ENCODE measurements at places on chromosomes 11 and 22.
A peak's percentile ranks its signal among the peaks of the same experiment; 100 is the strongest.

DNA sequence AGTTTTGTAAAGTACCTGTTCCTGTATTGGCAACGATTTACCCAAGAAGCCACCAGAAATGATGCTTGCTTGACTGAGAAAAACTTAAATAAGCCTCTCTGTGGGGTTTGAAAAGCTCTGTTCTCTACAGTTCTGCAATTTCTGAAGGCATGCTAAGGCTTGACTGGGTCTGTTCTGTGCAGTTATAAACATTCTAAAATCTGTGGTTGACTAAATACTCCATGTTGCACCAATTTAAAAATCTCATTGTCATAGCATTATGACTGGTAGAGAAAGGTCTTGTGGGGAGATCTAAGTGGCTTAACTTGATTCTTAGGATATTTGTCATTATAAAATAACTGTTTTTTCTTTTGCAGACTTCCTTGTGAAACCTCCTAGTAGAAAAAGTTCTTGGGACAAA, 73.7 kb downstream of the MTMR3 start:
- no peak for DNase-seq

GRCh38 chr11:285894-286220, 3.1 kb upstream of the PGGHG start:
- DNase-seq, result no peak

DNA sequence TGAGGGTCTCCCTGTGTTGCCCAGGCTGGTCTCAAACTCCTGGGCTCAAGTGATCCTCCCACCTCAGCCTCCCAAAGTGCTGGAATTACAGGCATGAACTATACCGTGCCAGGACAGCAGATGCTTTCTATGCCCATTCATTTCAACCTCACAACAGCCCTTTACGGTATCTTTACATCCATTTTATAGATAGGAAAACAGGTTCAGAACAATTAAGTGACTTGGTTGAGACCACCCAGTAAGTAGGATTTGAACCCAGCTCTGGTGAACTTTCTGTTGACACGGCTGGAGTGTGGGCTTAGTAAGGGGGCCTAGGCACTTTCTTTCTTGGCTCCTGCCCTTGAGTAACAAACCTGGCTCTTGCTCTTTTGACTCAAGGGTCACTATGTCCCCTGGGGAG, 25.7 kb downstream of the TEF start:
- DNase-seq, result no peak

DNA sequence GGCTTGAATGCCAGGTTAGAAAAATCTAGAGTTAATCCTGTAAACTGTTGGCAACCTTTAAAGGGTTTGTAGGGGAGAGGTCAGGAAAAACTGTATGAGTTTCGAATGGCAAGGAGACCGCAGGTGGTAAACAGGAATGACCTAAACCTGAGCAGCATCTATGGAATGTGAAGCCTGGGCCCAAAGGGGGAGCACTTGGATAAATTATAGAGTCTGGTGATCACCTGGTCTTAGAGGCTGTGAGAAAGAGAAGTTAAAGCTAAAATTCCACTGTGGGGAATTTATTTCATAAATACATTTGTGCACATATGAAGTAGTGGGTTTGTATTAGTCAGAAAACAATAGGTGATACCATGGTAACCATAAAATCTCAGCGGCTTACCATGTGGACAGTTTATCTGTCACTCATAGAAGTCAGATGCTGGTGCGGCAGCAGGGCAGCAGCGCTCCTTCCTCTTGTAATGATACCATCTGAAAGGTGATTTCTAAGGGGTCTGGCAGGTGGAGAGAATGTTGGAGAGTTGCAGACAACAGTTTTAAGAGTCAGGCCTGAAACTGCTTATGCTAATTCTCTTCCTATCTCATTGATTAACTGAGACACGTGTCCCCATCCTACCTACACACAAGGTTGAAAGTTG, 1104.4 kb upstream of the CCDC90B start:
- DNase-seq, result no peak

DNA sequence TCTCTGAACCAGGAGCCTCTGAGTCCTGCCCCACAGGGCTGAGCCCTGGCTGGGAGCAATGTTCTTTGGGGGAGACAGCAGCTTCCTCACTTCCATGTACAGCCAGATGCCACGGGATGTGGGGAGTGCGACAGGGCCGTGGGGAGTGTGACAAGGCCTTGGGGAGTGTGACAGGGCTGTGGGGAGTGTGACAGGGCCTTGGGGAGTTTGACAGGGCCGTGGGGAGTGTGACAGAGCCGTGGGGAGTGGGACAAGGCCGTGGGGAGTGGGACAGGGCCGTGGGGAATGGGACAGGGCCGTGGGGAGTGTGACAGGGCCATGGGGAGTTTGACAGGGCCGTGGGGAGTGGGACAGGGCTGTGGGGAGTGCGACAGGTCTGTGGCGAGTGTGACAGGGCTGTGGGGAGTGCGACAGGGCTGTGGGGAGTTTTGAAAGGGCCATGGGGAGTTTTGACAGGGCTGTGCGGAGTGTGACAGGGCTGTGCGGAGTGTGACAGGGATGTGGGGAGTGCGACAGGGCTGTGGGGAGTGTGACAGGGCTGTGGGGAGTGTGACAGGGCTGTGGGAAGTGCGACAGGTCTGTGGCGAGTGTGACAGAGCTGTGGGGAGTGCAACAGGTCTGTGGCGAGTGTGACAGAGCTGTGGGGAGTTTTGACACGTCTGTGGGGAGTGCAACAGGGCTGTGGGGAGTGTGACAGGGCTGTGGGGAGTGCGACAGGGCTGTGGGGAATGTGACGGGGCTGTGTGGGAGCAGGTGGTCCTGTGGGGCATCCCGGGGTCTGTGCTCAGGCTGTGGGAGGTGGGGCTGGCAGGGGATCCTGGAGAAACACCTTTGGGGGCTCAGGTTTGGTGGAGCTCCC, 6.6 kb upstream of the KRTAP5-6 start:
- no peak for DNase-seq

DNA sequence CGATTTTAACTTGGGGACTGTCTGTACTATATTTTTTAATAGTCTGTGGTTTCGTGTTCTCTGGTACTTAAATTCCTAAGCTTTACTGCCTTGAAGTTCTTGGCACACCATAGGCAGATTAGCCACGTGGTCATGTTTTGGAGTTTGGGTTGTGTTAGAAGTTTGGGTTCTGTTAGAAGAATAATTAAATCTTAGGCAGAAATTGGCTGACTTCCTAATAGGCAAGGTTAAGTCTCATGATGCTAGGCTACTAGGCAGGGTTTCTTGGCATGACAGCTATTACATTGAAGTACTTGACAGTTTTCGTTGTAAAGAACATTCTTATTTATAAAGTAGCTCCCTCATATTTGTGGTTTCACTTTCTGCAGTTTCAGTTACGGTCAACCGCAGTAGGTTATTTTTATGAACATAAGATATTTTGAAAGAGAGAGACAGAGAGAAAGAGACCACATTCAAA, 30.0 kb upstream of the MMP7 start:
- DNase-seq, result no peak

DNA sequence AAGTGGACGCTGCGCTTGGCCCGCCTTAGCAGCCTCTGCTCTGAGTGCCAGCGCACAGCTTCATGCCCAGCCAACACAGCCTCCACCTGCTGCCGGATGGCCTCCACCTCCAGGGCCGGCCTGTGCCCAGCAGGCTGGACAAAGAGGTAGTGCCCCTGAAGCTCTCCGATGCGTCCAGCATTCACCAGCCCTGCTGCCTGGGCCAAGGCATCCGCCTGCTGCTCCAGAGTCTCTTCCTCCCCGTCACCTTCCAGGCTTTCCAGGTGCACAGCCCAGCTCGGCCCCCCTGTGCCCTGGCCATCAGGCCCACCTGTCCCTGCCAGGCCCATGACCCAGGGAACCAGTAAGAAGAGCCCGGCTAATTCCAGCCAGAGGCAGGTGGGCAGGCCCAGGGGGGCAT, 2.5 kb downstream of the PCSK7 start:
- no peak for DNase-seq

GRCh38 chr22:22167791-22168189, 76.8 kb upstream of the VPREB1 start:
- no peak for DNase-seq

GRCh38 chr11:119488256-119488995, 65.5 kb upstream of the THY1 start:
- no peak for DNase-seq

DNA sequence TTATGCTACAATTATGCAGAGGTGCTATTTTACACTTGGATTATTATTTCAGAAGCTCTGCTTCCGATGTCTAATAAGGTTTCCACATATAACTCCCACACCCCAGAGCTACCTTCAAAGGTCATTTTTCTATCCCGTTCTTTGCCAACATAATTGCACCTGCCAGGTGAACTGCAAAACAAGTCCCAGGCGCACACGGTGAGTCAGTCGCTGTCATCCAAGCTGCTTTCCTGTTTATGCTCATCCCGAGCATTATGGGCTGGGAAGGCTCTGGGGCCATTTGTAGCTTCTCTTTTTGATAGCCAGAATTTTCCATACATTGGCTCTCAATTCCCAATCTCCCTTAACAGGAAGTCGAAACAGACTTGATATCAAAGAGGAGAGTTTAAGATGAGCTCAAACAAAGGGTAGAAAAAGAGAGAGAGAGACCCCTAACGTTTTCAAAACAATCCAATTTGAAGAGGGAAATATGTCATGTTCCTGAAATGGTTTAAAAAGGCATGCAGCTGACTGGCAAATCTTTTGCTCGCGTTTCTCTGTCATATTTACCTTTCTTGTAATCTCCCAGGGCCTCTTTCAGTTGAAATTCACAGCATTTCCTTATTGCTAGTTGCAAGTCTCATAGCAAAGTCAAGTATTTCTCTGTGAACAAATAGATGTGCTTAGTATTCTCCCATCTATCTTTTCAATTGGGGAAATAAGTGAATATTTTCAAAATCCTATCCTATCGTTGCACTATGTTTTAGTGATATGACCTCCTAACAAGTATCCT, 815.9 kb downstream of the KCNA4 start:
- DNase-seq, result no peak

DNA sequence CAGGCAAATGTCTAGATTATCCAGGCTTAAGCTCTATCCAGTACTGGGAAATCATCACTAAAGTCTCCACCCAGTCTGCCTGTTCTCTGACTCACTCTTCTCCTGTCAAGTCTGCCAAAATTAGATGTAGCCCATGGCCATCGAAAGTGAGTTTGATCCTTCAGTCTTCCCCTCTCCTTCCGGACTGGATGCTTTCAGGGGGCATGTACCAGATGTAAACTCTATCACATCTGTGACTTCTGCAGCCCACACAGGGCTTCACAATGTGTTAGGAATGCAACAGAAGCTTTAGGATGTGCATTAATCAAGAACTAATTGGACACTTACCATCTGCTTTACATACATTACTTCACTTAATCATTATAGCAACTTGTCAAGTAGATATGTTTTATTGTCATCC, 12.3 kb downstream of the ME3 start:
- no peak for DNase-seq

- DNase-seq, result no peak
Measured at GRCh38 chr11:80086496-80087055, 645.7 kb upstream of the TENM4 start.

GRCh38 chr22:32745996-32746322, 55.5 kb upstream of the TIMP3 start:
- no peak for DNase-seq

GRCh38 chr11:13928566-13929251, 33.8 kb upstream of the SPON1 start:
- DNase-seq, result no peak

DNA sequence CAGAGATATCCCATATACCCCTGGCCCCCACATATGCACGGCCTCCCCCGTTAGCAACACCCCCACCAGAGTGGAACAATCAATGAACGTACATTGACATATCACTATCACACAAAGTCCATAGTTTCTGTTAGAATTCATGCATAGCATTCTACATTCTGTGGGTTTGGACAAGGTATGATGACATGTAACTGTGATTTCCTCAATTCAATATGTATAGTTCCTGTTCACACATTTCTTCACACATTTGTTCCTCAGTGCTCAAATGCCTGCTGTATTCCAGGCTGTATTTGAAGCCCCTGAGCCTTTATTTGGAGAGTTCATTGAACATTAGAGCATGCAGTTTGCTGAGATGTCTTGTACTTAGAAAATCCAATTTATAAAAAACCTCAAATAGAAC, 69.9 kb downstream of the PTPRJ start:
- no peak for DNase-seq

DNA sequence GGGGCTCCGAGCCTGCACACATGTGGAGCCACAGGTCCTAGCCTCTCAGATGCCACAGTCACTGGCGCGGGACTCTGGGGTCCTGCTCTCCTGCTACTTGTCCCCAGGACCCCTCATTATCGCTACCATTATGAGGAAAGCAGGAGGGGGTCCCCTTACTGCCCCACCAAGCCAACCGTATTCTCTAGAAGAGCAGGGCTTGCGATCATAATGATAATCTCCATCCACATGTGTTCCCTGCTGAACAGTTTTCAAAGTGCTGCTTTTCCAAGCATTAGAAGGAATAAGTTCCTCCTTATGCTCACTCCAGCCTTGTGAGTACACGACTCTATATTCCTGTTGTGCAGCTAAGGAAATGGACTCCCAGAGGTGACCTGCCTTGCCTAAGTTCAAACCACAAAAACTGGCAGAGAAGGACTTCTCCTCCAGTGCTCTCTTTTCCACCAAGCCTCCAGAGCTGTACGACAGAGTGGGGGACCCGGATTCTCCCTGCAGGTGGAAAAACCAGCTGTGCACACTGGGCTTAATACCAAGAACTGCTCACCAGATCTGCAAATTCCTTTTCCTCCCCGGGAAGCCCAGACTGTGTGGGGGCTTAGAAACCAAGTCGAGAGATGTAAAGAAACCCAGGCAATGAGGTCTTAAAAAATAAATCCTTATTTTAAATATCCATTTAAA, 92.8 kb upstream of the DRD2 start:
- DNase-seq, result no peak

DNA sequence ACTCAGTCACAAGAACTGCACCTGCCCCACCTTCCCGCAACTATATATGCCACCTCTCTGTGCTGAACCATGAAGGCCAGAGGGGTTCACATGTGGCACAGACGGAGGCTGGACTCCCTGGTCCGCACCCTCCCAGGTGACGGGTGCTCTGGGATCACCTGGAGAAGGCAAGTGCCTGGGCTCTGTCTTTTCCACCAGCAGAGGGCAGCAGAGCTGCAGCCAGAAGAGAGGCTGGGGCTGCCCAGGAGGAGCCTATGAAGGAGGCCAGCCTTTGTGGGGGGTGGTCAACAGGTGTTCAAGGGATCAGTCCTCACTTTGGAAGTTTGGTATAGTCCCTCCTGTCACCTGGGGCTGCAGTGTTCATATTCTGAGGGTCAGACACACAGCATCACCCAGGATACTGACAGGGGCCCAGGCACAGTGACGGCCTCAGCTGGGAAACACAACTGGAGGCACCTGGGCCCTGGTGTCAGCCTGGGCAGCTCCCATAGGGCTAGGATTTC, 39.2 kb upstream of the IGLL5 start:
- DNase-seq, result peak; percentile 47

DNA sequence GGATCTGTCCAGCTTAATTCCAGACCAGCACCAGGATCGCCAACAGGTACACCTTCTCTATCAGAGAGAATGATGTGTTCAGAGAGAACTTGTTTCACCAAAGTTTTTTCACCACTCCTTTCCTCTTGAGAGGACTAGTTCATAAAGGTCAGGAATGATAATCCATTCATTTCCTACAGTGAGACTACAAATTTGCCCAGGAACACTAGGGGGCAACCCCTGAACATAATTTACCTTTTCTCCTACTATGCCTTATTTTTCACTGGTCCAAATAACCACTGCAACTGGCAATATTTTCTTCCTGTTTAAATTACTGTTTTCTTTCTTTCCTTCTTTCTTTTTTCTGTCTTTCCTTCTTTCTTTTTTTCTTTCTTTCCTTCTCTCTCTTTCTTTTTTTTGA, 22.5 kb downstream of the CAVIN3 start:
- no peak for DNase-seq
